ENCODE measurements at places on chromosomes 4 and X. TPM values are rescaled to one million over a fixed set of nuclear protein-coding genes. Genes with fewer than 3 reads are reported as not detected.

- DNase-seq, result no peak
- no peak overlapping the region for H3K4me3 ChIP-seq
- H3K27me3 ChIP-seq, result no peaks in the 10 kb centered on the region
- H3K27ac ChIP-seq, result no peak overlapping the region
- peaks cover 4% of the 10 kb centered on the region for H3K4me1 ChIP-seq
Measured at GRCh38 chrX:19882066-19882775, 5.2 kb downstream of the SH3KBP1 start.

DNA sequence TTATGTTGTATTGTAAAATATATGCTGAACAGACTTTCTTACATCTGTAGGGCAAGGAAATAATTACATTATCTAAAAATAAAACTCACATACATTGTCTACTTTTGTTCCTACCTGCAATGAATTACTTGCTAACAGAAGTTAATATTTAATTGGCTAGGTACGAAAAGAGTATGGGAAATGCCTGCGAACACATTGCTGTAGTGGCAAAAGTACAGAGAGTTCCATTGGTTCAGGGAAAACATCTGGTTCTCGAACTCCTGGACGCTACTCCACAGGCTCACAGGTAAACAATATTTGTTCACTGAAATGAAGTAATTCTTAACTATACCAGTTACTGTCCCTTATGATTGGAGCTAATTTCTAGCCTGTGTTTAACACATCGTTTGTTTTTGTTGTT, 837.4 kb downstream of the ADGRL3 start:
- no peak for DNase-seq
- H3K27me3 ChIP-seq, result no peaks in the 10 kb centered on the region
- no peaks in the 10 kb centered on the region for H3K4me1 ChIP-seq
- no peaks in the 10 kb centered on the region for H3K36me3 ChIP-seq
- no peak overlapping the region for H3K4me3 ChIP-seq

- H3K27ac ChIP-seq, result peak within 1 kb of the TSS; percentile 81
- H3K4me1 ChIP-seq, result peaks cover 61% of the 10 kb centered on the region
- DNase-seq, result peak; percentile 85
- peak within 1 kb of the TSS; percentile 70 for H3K4me3 ChIP-seq
Measured at GRCh38 chr4:156971676-156972378, at the start of gene PDGFC. Gene PDGFC, minus strand, starts transcription at chr4:156971799. Its CDS starts 896 bp downstream, at chr4:156970903.

- no peaks in the 10 kb centered on the region for H3K36me3 ChIP-seq
- no peak overlapping the region for H3K27ac ChIP-seq
- DNase-seq, result no peak
- peaks cover 16% of the 10 kb centered on the region for H3K4me1 ChIP-seq
Measured at GRCh38 chrX:50818986-50819385, 5.0 kb upstream of the SHROOM4 start.

DNA sequence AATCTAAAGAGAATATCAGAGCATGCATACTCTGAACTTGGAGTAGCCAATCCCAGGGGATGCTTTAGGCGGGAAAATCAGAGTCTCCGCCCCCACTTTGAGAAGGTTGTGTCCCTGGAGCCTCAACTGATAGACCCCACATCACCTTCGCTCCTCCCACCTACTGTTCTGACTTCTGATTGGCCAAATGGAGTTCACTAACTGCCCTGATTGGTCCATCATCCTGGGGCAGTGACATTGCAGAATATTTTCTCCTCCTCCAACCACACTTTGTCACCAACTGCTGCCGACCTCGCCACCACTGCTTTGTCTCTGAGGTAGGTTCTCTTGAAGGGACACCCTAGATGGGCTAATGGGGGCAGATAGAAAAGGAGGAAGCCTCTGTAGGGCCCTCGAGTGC, 22.7 kb upstream of the SPACA5B start:
- no peak overlapping the region for H3K27ac ChIP-seq
- H3K27me3 ChIP-seq, result no peaks in the 10 kb centered on the region
- DNase-seq, result no peak
- no peak overlapping the region for H3K4me3 ChIP-seq
- no peaks in the 10 kb centered on the region for H3K4me1 ChIP-seq
- no peaks in the 10 kb centered on the region for H3K36me3 ChIP-seq

The MBNL3 gene
- total RNA-seq, result 0.11 TPM

The VEGFD gene
- not detected for total RNA-seq

GRCh38 chr4:2413821-2414610, 4.4 kb downstream of the ZFYVE28 start:
- peaks cover 30% of the 10 kb centered on the region for H3K4me1 ChIP-seq
- H3K36me3 ChIP-seq, result no peaks in the 10 kb centered on the region
- H3K4me3 ChIP-seq, result no peak overlapping the region
- H3K27ac ChIP-seq, result peak overlapping the region; percentile 71
- no peak for DNase-seq
- peaks cover 20% of the 10 kb centered on the region for H3K27me3 ChIP-seq

GRCh38 chr4:99135541-99136162, 8.4 kb downstream of the ADH4 start:
- no peaks in the 10 kb centered on the region for H3K4me1 ChIP-seq
- H3K27ac ChIP-seq, result no peak overlapping the region
- H3K27me3 ChIP-seq, result no peaks in the 10 kb centered on the region
- no peak for DNase-seq

DNA sequence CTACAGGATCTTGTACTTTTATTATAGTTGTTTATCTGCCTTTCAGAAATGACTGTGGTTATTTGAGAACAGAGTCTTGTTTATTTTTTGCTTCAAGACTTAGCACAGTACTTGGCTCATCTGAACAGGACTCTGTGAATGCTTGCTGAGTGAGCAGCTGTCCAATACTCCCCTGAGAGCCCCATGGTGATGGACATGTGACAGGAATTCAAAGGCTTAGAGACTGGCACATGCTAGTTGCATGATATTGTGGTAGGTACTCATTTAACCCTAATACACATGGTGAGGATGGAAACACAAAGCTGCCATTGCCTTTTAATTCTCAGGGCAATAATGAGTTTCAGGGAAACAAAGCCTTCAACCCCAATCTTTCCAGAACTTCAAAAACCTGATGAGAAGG, 97.3 kb downstream of the GEMIN8 start:
- no peak overlapping the region for H3K27ac ChIP-seq
- no peaks in the 10 kb centered on the region for H3K27me3 ChIP-seq
- no peak overlapping the region for H3K4me3 ChIP-seq
- no peaks in the 10 kb centered on the region for H3K36me3 ChIP-seq

DNA sequence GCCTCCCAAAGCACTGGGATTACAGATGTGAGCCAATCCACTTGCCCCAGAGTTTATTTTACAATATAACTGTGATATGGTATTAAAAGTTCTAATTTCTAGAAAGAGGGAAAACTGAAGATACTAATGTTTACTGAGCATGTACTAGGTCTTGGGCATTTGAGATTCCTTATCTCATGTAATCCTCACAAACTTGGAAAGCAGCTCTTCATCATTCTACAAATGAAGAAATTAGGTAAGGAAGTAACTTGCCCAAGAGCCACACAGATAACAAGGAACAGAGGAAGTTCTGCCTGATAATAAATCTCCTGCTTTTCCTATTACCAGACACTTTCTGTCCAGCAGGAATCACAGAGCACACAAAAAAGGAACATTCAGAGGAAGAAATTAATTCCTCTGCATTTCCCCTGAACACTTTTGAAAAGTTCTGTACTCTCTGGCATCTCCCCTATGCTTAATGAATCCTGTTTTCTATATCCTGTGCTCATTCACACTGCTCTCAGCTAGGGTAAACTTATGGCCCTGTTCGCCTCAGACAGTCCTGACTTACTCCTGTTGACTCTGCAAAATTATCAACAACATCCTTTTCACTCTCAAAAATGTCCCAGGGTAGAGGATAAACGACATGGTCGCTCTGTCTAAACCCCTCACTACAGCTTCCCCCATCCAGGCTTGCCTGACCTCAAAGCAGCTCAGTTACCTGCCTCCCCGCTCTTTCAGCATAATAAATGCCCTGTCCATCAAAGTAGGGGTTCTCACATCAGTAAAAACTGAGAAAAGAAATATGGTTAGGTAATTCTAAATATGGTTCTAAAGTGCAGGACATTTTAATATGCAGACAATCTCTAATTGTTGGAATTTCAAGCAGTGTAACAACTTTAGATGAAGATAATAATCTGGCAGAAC, 13.6 kb downstream of the SH3RF1 start:
- peaks cover 8% of the 10 kb centered on the region for H3K36me3 ChIP-seq
- H3K27me3 ChIP-seq, result no peaks in the 10 kb centered on the region
- peaks cover 70% of the 10 kb centered on the region for H3K4me1 ChIP-seq

The ATP2B3 gene
- total RNA-seq, result not detected

GRCh38 chr4:2923668-2924173, 39.5 kb downstream of the NOP14 start:
- H3K4me3 ChIP-seq, result no peak overlapping the region
- DNase-seq, result no peak
- no peaks in the 10 kb centered on the region for H3K27me3 ChIP-seq
- peaks cover 3% of the 10 kb centered on the region for H3K36me3 ChIP-seq
- peaks cover 14% of the 10 kb centered on the region for H3K4me1 ChIP-seq

DNA sequence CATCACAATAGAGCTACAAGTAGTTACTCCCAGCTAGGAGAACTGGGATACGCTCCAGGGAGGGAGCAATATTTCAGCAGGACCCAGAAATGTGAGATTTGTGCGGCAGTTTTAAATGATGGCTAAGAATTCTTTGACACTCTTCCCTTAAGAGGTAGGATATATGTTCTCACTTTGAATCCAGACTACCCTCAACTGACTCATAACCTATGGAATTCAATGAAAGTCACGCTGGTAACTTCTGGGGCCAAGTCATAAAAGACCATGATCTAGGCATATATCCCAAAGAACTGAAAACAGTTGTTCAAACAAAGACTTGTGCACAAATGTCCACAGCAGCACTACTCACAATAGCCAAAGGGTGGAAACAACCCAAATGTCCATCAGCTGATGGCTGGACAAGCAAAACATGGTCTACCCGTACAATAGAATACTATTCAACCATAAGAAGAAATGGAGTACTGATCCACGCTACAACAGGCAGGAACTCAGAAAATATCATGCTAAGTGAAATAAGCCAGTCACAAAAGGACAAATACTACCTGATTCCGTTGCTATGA, 10.5 kb downstream of the CD99L2 start:
- H3K36me3 ChIP-seq, result no peaks in the 10 kb centered on the region
- no peaks in the 10 kb centered on the region for H3K27me3 ChIP-seq
- H3K4me3 ChIP-seq, result no peak overlapping the region
- no peak for DNase-seq
- H3K4me1 ChIP-seq, result no peaks in the 10 kb centered on the region
- H3K27ac ChIP-seq, result no peak overlapping the region

DNA sequence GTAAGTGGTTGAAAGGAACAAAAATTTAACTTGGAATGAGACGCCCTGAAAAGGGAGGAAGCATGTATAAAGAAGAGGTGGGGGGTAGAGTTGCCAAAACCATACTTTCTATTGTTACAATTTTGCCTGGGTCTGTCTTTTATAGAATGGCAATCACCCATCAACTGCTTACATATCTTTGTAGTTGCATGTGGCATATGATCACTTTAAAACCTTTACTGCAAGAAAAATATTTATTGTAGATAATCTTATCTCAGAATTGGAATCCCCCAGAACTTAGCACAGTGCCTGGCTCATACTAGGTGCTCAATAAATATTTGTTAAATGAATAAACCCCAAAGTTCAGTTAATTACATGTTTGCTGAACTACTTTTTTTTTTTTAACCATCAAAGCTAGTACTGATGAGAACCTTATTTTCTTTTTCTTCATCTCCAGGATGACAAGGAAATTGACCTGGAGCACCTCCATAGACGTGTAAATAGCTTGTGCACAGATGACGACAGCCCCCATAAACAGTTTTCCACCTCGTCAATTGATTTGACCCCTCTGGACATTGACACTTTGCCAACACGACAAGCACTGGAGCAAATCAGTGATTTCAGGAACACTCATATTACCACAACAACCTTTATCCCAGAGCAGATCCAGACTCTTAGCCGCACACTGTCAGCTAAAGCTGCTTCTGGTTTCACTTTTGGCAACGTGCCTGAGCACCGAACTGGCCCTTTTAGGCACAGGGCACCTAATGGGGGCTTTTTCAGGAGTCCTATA, 56.7 kb upstream of the ATOH1 start:
- no peak for DNase-seq
- no peak overlapping the region for H3K27ac ChIP-seq
- H3K4me1 ChIP-seq, result no peaks in the 10 kb centered on the region
- no peaks in the 10 kb centered on the region for H3K36me3 ChIP-seq

The AR gene
- total RNA-seq, result 14.8 TPM

DNA sequence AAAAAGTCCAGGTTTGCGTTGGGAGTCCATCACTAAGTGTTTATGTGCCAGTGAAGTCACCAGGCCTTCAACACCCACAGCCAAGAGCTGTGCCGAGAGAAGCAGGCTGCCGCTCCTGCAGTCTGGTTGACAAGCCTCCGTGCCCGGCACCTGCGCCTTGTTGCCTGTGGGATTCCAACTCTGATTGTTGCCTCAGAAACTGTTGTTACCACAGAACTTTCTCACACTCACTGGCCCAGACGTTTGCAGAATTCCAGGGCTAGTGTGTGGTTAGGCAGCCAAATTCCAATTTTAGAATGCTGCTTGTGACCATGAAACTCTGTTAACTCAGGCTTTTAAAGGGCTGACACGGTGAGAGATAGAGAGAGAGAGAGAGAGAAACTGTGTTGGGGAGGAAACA, 119.5 kb upstream of the LIMCH1 start:
- H3K27ac ChIP-seq, result no peak overlapping the region
- no peaks in the 10 kb centered on the region for H3K4me1 ChIP-seq
- no peak overlapping the region for H3K4me3 ChIP-seq

DNA sequence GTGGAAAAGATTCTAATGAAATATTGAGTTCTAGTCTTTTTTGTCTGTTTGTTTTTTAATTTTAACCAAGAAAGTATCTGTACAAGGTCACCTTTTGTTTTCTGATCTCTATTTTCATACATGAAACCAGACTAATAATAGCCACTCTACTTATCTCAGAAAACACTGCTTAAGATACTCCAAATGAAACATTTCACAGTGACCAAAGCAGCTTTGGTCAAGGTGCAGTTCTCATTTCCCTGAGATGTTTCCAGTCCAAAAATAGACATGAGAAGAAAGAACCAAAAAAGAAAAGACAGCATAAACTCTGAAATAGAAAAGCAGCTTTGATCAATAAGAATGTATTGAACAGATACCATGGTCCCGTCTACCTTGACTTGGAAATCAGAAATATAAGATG, 782.8 kb downstream of the RAB28 start:
- no peaks in the 10 kb centered on the region for H3K4me1 ChIP-seq
- H3K27ac ChIP-seq, result no peak overlapping the region
- no peaks in the 10 kb centered on the region for H3K36me3 ChIP-seq
- peaks cover 14% of the 10 kb centered on the region for H3K27me3 ChIP-seq

GRCh38 chr4:75698162-75698962, 25.2 kb upstream of the G3BP2 start:
- H3K4me1 ChIP-seq, result no peaks in the 10 kb centered on the region
- DNase-seq, result no peak
- H3K4me3 ChIP-seq, result no peak overlapping the region
- H3K36me3 ChIP-seq, result no peaks in the 10 kb centered on the region
- no peak overlapping the region for H3K27ac ChIP-seq

DNA sequence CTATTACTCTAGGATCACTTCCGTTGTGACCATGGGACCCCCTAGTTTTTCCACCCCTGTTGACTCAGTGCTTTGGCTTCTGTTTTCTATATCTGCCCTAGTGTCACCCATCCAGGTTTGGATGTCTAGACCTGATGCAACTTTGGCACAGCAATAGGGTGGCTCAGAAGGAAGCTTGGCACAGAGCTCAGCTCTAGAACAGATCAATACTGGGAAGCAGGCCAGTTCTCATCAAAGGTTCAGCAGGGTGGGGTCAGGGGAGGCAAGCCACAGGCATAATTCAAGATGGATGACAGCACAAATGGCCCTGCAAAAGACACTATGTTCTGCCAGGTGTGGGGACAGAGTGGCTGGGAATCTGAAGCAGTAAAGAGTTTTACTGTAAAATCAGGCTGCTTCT, 74.2 kb upstream of the EGFL6 start:
- no peak for DNase-seq
- H3K4me3 ChIP-seq, result no peak overlapping the region
- H3K36me3 ChIP-seq, result no peaks in the 10 kb centered on the region
- no peak overlapping the region for H3K27ac ChIP-seq
- H3K4me1 ChIP-seq, result no peaks in the 10 kb centered on the region

All from SJSA1 (cell line).